ENCODE measurements at places on chromosomes 7 and 10. TPM values are rescaled to one million over a fixed set of nuclear protein-coding genes. Genes with fewer than 3 reads are reported as not detected.
A peak's percentile ranks its signal among the peaks of the same experiment; 100 is the strongest.

The HKDC1 gene
- total RNA-seq, result 0.61 TPM

- DNase-seq, result peak; percentile 79
Observed at GRCh38 chr10:29757551-29758297, 123.0 kb upstream of the SVIL start.

GRCh38 chr10:43867667-43868565, 219.2 kb upstream of the ZNF32 start:
- DNase-seq, result no peak

DNA sequence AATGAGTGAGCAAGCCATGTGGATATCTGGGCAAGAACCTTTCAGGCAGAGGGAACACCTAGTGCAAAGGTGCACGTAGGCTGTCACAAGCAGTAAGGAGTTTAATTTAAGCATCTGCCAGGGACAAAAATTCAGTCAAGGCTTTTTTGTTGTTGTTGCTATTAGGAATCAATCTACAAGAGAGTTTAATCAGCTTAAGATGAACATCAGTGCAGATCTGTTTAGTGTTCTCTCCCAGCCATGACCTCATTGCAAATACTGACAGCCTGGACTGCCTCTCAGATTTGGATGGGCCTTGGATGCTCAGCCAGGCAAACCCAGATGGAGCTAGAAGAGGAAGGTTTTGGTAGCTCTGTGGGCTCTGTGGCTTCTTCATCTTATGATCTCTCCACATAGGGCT, 3.3 kb upstream of the GLCCI1 start:
- no peak for DNase-seq

DNA sequence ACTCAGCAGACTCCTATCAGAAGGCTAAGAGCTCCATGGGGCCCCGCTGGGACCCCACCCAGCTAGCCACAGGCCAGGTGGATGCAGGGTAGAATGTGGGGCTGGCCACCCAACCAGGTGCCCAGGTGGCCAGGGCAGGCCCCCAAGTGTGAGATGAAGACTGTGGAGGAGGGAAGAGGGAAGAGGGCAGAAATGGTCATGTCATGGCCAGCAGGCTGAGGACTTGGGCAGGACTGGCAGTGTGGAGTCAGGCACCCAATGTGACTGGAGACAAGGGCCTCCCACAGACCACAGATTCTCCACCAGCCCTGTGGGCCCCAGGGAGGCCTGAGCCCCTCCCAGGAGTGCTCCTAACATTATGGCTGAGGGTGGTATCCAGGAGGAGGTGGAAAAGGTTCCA, 141.6 kb downstream of the TNS3 start:
- no peak for DNase-seq

All from SK-MEL-5 (cell line).